Naive thymus-derived CD8-positive, alpha-beta T cell (primary cell): ENCODE measurements at places on chromosomes 12 and 14.

GRCh38 chr12:55845361-55845760 is 2.6 kb upstream of the MMP19 start:
- no peak for DNase-seq

DNA sequence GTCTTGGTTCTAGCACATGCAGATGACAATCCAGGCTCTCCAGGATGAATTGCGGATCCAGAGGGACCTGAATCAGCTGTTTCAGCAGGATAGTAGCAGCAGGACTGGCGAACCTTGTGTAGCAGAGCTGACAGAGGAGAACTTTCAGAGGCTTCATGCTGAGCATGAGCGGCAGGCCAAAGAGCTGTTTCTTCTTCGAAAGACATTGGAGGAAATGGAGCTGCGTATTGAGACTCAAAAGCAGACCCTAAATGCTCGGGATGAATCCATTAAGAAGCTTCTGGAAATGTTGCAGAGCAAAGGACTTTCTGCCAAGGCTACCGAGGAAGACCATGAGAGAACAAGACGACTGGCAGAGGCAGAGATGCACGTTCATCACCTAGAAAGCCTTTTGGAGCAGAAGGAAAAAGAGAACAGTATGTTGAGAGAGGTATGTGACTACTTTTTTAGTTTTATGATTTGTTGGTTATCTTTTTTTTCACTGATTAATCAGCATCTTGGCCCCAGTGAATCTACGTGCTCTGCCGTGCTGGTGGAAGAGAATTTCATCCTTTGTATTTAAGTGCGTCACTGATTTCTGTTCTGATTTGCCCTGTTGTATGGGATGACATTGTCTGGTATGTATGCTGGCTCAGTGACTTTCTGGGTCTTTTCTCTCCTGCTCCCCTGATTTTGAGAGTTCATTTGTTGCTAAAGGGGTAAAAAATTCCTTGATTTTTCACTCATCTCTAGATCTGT is 92.3 kb downstream of the ERC1 start:
- DNase-seq: no peak

- no peak for DNase-seq
Measured at GRCh38 chr12:132948146-132949066, 7.7 kb downstream of the ZNF605 start.

DNA sequence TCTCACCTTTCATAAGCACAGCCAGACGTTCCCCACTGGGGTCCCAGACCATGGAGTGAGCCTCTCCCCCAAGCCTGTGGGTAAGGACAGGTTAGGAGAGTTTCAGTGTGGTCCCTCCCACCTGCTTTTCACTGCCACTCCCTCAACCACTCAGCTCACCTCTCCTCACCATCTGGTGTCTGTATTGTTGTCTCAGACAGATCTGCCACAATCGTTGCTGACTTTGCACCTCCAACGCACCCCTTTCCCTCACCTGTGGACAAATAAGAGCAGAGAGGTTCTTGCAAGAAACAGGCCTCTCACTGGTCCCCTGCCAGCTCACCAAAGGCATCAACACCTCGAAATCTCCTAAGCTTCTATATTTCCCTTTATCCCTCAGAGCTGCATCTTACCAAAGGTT is 8.8 kb downstream of the MYG1 start:
- no peak for DNase-seq

GRCh38 chr14:66850258-66850888 is 338.9 kb upstream of the GARIN2 start:
- no peak for DNase-seq

GRCh38 chr14:105093431-105094192 is 28.4 kb upstream of the GPR132 start:
- peak; percentile 44 for DNase-seq

- DNase-seq: no peak
Measured at GRCh38 chr12:121184984-121185889, 24.7 kb upstream of the P2RX4 start.

DNA sequence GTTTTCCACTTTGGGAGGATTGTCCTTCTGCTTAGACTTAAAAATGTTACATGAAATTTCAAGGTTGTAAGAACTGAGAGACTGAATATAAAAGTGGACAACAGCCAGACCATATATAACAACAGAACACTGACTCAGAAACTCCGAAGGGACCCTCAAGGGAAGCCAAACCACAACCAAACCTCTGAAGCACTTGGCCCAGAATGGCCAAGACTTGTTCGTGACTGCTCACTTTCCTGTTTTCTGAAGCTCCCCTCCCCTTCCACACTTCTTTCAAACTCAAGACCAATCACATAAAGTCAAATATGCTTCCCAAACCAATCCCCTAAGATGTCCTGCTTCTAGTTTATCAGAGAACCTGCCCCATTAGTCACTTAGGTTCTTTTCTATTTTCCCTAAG is 13.7 kb downstream of the OR6J1 start:
- no peak for DNase-seq

- DNase-seq: no peak
Measured at GRCh38 chr14:47226877-47227520, 448.4 kb downstream of the MDGA2 start.

DNA sequence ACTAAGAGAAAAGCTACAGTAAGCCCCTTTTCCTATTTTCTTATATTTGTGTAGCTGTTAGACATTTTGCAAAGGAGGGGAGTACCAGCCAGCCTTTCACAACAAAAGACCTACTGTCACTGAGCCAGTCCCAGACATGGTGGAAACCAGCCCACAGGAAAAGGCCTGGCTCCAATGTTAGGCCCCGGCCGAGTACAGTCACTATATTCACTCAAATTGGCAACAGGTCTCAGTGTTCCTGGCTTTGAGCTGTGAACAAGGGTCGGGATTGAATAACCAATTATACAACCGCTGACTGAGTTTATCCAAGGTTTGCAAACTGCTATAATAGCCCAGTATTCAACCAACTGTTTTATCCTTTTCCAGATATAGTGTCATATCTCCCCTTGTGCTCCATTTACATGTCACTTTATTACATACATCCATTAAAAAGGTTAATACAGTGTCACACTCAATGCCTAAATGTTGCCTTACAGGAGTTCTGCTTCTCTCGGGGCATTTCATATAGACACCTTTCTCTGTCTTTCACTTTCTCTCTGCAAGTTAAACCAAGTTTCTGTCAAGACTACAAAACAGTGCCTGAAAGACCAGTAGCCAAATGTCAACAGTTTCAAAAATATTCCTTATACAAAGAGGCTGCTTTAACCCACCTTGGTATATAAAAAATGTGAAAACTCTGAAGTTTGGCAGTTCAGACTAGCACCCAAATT is 178.1 kb downstream of the SOX5 start:
- no peak for DNase-seq

DNA sequence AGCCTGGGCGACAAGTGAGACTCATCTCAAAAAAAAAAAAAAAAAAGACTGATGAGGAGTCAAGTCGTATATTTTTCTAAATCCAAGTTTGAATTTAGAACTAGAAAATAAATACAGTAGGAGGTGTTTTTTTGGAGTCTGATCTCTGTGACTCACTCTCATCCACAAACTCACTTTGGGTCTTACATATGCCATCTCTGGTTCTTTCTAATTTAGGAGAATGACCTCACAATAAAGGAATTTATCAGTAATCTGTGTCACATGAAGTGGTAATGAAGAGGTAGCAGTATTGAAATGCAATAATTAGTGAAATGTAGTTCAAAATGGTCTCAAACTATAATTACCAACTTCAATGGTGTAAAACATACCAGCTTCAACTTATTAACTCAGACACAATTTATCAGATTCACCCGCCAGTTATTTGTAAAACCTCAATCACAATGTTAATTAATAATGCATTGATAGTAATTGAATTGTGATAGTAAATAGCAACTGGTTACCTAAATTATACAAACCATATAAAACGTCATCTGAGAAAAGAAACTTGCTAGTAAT is 4.4 kb upstream of the CFL2 start:
- DNase-seq: no peak

DNA sequence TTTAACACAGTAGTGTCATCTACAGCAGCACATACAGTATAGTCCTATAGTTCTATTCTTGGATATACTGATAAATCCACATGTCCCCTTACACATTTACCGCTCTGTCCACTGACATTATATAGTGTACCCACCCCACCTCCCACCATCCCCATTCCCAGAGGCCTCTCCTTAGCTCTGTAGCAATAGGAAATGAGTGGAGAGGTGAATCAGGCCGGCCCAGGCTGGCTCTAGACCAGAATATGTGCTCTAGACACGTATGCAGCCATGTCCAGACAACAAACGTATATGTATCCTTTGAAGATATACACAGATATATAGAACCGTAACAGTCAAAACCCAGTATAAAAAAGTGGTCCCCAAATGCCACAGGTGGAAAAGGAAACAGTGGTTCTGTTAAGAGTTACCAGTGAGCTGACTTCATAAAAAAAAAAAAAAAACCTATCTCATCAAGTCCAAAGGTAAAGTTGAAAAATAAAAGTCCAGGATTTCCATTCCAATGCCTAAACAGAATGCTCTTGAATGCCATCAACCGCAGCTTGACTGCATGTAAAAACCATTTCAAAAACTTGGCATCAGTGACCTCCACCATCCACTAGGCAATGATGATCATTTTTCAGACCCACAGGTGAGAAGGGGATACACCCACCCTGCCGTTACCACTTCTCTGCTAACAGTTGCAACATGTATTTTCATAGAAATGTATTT is 16.7 kb downstream of the EGLN3 start:
- no peak for DNase-seq

GRCh38 chr12:42373669-42374068 is 47.7 kb downstream of the PPHLN1 start:
- no peak for DNase-seq

GRCh38 chr12:99910342-99910741 is 74.4 kb downstream of the ANKS1B start:
- no peak for DNase-seq

- DNase-seq: no peak
Measured at GRCh38 chr14:64928239-64929013, 14.1 kb downstream of the GPX2 start.

- DNase-seq: peak; percentile 81
Measured at GRCh38 chr12:49662998-49663843, 39.9 kb downstream of the PRPF40B start.

- no peak for DNase-seq
Measured at GRCh38 chr12:100329800-100330199, 27.1 kb upstream of the SLC17A8 start.

DNA sequence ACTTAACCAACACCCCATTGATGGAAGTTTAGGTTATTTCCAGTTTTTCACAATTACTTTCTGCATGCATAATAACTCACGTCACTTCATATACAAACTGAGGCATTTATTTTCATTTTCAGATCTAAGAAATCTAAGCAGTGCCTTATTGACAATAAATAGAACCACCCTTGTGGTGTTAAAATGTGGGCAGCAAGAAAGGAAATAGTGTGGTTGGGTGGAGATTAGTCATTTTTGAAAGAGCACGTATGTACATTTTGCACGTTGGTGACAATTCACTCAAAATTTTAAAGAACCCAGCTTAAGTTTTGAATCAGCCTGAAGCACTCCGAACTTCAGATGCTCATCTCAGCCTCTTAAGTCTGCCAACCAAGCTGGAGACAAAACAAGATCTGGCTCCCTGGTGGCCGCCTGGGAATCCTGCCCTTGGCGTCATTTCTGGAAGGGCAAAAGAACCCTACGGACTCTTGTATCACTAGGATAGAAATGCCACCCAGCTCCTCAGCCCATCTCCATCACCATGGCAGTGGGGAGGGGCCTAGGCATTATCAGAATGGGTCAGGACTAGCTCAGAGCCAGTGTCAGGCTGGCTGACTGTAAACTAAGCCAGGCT is 89.5 kb upstream of the BCL2L14 start:
- peak; percentile 42 for DNase-seq

DNA sequence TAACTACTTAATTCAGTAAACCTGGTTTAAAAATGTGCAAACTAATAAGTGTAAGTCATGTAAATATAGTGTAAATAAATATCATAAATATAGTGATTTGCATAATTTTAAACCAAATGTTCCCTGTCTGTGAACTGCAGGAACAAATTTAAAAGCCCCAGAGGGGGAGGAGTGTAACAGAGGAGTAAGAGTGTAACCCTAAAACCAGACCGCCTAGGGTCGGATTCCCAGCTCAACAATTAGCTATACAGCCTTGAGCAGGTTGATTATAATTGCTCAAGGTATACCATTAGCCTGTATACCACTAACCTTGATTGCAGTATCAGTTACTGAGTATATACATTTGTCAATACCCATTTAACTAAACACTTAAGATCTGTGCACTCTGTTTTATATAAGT is 218.4 kb downstream of the ADAMTS20 start:
- no peak for DNase-seq

DNA sequence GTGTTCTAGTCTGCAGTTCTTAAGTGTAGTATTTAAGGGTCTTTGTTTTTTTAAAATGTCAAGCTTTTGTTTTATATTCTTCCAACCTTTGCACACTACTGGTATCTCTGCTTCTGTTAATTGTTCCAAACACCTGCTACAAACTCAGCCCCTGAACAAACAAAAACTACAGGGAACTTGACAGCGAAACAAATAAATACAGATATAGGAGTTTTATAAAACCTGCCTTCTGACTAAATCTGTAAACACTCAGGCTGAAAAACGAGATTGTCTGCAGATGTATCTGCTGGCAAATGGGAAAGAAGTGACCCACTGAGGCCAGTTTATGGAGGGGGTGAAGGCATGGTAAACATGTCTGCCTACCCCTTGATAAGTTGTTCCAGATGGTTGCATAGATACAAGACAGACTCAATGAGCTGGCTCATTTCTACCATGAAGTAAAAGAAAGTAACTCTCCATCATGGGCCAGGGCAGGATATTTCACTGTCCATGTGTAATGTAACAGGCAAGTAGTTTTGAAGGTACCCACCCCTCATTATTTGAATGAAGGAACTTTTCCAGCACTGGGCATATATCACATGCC is 75.6 kb downstream of the LMO3 start:
- DNase-seq: no peak

- DNase-seq: no peak
Measured at GRCh38 chr14:70803321-70804310, 5.7 kb downstream of the MAP3K9 start.

DNA sequence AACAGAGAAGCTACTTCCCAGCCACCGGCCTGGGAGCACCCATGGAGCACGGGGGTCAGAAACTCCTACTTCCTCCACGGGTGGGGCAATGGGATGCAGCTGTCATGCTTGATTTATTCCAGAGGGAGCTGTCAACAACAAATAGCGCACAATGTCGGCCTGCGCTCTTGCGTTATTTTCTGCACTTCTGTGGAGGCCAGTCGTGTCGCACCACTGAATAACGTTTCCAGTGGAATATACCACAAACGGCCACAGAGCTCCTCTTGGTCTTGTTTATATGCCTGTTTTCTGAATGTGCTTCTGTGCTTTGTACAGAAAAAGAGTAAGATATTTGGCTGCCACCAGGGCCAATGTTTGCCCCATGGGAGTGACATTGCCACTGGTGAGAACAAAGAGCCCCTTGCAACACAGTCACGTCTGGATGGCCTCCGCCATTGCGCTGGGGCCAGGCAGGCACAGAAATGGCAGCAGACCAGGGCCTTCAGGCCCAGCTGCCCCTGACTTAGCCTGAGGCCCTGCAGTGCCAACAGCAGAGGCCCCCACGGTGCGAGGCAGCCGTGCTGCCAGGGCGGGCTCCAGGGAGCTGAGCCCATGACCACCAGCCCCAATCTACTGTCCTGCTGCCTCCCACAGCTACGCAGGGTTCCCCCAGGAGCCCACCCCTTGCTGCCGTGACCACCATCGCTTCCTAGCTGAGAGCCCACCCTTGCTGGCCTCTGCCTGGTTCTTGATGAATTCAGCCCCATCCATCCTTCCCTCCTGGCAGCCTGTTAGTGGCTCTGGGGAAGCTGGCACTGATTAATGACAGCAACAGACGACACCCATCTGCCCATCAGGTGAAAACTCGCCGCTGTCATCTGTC is 28.9 kb upstream of the TMEM179 start:
- DNase-seq: no peak
